CD8-positive, alpha-beta T cell (primary cell): ENCODE measurements at places on chromosomes 7 and 10.

- no peak for DNase-seq
These were observed 131.7 kb upstream of the CHST15 start for GRCh38 chr10:124225029-124225466.

DNA sequence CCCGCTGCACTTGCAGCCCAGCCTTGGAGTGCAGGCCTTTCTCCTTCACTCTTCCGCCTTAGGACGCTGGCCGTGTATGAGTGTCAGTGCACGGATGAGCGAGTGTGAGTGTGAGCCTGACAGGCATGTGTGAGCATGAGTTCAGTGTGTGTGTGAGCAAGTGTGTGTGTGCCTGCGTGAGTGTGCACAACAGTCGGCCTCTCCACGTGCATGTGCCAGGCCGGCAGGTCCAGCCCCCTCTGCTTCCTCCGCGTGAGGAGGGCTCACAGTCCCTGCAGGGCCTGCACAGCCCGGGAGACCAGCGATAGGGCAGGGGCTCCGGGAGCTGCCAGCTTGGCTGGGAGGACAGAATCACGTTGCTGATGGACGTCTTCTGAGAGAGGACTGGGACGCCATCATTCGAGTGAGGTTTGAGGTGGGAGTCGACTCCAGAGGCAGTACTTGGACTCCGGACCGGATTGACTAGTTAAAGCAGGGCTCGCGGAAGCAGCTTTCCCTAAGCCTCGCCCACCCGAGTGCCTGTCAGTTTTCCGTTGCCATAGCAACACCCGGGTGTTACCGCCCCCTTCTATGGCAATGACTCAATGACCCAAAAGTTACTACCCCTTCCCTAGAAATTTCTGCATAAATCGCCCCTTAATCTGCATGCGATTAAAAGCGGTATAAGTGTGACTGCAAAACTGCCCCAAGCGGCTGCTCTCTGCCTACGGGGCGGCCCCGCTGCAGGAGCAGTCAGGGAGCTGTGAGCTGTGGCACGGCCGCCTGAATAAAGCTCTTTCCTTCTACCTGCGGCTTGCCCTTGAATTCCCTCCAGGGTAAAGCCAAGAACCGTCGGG, 19.6 kb upstream of the CFAP46 start:
- peak; percentile 30 for DNase-seq

DNA sequence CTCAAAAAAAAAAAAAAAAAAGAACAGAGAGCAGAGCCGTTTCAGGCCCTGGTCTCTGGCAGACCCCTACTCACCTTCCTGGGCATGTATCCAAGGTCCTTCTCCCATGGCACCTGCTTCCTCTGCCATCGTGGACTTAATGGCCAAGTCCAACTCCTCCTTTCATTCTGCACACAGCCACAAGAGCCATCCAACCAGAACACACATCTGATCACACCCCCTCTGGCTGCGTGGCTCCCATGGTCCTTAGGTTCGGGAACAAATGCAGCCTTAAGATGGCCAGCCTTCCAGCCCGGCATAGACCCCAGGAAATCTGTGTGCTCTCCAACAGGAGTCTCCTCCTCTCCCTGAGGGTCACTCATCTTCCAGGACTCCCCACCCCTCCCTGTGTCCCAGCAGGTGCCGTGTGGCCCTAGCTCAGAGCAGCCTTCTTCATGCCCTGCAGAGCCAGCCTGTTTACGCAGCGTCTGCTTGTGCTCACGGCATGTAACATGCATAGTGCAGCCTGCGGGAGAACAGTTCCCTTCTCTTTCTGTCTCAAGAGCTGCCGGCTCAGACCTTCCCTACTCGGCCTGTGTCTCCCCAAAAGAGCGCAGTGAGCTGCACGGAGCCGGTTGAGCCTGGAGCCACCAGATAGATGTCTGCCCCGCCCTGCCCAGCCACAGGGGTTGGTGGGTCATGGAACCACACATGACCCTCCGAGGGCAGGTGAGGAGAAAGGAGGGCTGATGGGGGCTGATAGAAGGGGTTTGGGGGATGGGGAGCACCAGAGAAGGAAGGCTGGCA, 157.3 kb downstream of the NRF1 start:
- DNase-seq, result no peak

GRCh38 chr7:106448992-106449859, 164.4 kb upstream of the NAMPT start:
- DNase-seq, result no peak

DNA sequence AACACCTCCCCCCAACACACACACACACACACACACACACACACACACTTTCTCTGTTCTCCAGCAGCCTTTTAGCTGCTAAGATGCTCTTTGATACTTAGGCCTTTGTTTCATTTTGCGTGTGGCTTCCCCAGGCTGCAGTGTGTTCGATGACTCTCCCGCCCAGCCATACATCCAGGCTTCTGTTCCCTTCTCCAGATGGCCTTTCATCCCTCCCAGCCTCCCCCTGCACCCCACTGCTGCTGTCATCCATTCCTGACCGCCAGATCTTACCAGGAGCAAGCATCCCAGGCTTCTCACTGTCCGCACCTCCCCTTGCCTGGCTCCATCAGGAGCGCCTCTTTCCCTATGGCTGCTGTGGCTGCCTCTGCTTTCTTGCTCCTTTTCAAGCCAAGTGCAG, 77.8 kb upstream of the PPIF start:
- DNase-seq, result no peak

GRCh38 chr10:98921316-98921715, 314.3 kb downstream of the HPSE2 start:
- DNase-seq, result no peak

DNA sequence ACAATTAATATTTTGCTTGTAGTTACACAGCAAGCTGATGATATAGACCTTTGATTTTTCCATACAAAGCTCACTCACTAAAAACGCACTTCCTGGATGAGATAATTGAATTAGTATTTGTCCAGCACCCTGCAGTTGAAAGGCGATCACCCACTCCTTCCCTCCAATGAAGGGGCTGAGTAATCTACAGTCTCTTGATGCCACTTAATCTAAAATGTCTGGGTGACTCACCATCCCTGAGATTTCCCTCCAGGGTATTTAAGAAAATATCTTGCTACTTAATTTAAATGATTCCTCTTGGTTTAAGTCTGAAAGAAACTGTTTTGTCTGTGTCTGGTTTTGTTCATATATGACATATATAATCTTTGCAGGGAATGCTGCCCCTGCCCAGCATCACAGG, 515.3 kb downstream of the GRID1 start:
- DNase-seq, result no peak

DNA sequence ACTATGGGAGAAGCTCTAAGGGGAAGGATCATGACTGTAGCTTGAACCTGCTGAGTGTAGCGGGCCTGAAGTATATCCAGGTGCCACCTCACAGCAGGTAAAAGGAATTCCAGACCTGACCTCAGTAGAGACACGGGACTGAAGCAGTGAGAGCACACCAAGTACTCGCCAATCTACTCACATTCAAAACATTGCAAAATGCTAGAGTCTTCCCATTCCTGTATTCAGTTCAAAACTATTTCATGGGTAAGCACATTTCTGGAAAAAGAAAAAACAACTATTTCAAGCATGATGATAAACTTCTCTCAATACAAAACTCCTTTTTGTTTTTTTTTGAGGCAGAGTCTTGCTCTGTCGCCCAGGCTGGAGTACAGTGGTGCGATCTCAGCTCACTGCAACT, 121.9 kb upstream of the AUTS2 start:
- no peak for DNase-seq

DNA sequence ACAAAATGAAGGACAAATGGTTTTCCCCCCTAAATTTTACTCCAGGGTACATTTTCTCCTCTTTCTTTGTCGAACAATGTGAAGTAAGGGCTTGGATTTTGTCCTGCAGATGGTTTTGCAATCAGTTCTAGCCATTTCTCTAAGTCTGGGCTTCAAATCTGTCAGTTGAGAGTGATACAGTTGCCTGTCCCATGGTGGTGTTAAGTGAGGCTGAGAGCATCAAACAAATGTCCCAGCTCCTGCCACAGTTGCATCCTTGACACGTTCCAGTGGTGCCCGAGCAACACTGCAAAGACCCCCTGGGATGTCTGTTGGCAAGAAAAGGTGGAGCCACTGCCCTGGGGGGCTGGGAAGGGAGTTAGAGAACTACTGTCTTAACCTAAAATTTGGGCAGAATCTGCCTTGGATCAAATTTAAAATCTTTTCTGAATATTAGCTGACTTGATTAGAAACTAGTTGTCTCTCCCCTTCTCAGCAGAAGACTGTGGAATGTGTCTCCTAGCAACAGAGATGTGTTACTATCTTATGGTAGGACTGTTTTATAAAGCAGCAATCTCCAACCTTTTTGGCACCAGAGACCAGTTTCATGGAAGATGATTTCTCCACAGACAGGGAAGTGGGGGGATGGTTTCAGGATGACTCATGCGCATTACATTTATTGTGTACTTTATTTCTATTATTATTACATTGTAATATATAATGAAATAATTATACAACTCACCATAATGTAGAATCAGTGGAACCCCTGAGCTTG, 102.0 kb upstream of the STEAP1B start:
- no peak for DNase-seq

DNA sequence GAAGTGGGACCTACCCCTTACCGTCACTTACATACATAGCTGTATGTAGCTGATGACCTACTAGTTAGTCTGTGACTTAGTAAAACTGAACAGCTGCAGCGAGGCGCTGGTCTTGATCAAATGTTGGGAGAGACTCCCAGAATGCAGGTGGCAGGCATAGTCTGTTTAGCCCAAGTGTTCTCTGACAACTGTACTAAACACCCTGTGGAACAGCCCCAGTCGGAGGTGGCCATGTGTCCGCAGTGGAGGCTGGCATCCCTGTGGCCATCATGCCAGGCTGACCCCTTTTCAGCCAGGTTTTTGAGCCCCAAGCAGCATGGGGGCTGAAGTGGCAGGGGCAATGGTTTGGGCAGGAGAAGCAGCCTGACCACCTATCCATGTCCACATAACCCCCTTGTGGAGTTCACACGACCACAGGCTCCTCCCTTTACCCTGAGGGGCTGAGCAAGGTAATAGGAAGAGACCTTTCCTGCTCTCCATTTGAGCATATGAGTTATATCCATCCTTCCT, 7.2 kb downstream of the ADCY1 start:
- no peak for DNase-seq

DNA sequence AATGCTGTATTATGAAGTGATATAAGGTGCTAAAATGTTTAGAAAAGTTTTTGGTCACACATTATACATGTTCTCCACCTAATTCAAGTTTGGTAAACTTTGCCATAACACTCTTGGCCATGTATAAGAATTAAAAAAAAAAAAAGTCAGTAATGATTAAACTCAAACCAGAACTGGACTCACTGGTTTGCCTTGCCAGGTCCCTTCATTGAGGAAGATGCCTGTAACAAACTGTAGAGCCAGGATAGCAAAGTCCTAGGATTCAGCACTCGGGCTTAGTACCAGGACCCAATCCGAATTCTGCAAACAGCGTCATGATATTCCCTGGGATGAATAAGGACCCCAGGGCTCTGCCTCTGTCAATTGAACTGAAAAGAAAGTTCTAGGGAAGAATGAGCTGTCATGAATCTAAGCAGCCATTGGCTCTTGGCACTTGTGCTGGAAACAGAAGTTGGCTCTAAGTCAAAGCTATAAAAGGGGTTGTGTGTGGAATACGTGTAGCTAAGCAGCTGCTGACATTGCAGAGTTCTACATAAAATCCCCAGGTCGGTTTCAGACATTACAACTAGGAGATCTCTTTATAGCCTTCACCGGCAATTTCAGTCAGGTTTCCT, 216.9 kb downstream of the C7orf25 start:
- DNase-seq, result no peak

DNA sequence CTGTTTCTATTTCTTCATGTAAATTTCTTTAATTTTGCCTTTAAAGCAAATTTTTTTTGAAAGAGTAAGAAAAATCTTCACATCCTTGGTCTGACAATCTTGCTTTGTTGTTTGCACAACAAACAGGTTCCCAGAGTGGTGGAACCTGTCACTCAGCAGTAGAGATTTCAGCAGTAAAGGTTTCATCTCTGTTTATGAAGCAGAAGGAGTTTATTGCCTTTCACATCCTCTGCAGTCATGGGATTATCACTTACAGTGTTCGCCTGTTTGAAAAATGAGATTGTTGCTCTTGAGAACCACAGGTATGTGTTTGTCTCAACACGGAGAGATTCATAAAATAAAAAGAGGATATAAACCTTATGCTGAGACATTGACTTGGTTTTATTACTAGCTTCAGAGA, 342.6 kb downstream of the IPMK start:
- DNase-seq, result no peak

DNA sequence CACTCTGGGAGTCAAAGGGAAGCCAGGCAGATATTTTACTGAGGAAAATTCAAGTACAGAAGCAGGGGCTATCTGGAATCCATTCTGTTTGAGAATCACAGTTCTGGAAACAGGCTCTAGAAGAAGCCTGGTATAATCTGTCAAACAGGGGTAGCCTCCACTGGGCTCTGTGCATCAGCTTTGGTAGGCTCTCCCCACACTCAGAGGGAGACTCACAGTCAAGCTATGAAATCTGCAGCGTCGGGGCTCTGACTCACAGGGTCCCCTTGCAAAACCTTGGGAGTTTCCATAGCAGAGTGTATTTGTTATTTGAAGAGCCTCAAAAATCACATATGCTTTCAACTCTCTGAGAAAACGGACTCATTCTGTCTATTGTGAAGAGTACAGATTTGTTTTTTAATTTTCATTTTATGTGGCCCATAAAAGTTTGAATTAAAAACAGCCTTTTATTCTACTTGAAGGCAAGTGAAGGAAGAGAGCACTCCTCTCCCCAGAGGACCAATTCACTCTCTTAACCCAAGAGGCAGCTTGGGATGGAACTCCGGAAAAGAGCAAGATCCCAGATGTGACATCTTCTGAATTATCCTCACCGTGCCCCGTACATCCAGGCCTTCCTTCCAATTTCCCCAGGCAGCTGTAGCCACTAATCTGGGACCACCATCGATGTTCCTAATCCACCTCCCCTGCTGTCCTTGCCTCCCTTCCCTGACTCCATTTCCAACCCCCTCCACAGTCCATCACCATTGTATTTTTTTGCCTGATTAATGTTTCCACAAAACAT, 590.9 kb upstream of the MGMT start:
- DNase-seq, result no peak

GRCh38 chr10:97708976-97709946, 4.3 kb upstream of the MARVELD1 start:
- DNase-seq, result peak; percentile 29

DNA sequence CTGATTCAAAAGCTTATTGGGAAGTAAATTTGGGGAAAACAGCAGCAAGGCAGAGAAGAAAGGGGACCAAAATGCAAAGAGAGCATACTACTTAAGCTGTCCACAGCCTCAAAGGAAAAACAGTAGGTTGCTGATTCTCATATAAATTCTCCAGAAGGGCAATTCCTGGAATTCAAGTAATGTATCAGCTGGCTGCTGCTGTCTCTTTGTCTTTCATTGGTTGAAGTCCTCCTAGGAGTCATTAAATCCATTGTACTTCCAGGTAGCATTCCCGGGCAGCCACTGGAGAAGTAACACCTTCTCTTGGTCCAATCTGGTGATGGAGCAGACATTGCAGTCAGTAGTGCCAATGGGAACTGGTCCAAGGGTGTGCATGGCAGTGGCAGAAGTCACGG, 22.7 kb downstream of the BET1 start:
- DNase-seq, result no peak
